ENCODE measurements at places on chromosomes 11 and 22.
A peak's percentile ranks its signal among the peaks of the same experiment; 100 is the strongest.

- DNase-seq, result no peak
These were observed 66.3 kb upstream of the NAV2 start for GRCh38 chr11:19646308-19646707.

DNA sequence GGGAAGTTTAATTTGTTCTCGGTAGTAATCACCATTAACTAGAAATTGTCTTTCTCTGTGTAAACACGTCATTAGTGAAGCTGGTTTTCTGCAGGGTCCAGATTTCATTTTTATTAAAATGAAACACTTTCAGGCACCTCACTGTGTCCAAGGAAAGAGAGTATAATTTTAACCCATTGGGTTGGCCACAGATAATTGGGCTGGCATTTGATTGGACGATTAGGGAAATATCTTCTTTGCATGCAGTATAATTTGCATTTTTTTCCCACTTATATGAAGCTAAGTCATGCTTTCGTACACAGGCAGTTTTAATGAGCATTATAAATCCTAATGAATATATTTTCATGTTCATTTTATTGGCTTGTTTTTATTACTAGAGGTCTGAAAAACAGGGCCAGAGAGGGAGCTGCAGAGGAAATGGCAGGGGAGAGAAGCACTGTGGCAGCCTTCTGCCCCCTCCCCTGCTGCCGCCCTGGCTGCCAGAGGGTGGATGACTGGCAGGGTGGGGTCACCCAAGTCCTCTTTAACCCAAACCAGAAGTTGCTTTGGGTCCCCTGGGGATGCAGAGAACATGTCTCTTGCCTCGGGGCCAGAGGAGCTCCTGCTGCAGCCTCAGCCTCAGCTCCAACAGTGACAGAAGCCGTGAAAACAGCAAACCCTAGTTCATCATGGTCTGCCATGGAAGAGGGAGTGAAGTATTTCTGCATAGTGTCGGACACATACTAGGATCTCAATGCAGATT, 93.9 kb downstream of the PKNOX2 start:
- no peak for DNase-seq

GRCh38 chr11:104329078-104329665, 165.2 kb upstream of the PDGFD start:
- no peak for DNase-seq

DNA sequence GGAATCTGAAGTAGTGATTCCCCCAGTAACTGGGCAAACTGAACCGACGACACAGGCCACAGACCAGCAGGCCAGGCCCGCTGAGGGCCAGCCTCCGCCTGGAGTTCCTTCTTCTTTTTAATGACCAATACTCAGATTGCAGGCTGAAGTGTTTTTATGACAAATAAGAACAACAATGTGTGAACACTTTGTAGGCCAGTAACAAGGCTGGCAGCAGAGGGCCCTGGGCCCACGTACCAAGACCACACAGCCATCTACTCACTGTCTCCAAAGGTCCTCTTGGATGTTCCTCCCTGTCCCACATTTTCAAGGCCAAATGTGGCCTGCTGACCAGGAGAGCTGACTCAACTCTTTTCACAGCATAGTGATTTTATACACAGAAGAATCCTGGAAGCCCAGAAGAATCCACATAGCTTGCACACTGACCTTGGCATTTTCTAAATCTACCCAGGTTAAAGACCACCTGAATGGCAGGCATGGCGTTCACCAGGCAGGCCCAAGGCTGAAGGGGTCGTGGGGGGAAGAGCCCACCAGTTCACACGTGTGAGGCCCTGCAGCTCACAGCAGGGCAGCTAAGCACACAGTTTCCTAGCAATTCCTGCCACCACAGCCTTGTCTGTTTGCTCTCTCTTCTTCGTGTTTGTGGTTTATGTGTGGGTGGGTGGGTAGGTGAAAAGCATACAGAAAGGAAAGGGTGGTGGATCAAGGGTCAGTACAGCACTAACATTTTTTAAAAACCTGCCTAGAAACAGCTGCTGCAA, 13.3 kb downstream of the SMCO4 start:
- DNase-seq, result peak; percentile 53

DNA sequence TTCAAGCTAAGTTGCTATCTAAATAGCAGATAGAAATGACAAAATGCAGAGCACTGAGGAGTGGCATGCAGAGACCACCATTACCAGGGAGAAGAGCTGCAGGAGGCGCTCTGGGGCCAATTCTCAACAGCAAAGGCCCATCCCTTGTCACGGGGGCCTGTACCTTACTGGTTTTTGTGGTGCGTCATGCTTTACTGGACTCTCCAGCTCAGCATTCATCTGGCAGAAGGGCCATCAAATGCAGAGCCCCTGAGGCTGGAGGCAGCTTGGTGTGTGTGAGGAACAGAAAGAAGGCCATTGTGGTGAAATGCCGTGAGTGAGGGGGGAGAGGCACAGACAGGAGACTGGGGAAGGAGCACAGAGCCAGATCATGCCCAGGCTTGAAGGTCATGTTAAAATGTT, 56.5 kb upstream of the NAV2 start:
- DNase-seq, result no peak

DNA sequence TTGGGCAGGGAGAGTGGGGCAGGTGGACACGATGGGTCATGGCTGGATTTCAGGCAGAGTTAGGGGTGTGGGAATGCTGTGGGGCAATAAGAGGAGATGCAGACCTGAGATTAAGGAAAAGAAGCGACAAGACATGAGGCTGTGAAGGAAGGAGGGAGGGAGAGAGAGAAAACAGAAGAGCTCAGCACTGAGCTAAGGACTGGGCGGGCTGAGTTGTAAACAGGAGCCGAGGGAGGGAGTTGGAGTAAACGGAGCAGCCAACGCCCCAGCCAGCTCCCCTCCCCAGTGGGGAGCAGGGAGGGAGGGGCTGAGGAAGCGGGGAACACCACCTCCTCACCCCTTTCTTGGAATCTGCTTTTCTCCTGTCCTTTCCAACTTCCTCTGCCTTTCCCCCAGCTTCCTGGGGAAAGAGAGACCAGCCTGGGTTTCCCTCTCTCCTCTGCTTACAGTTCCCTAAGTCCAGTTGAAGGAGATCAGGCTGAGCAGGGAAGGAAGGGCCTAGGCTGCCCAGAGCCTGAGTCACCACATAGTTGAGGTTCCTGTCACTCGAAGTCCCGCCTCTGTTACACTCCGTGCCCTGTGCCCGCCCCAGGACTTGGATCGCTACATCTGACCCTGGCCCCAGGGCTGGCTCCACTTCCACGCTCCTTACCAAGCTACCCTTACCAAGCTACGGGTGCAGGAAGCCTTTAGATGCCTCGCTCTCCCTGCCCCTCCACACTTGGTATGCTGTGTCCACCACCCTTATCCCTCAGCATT, 6.7 kb upstream of the AHNAK start:
- DNase-seq, result peak; percentile 94

DNA sequence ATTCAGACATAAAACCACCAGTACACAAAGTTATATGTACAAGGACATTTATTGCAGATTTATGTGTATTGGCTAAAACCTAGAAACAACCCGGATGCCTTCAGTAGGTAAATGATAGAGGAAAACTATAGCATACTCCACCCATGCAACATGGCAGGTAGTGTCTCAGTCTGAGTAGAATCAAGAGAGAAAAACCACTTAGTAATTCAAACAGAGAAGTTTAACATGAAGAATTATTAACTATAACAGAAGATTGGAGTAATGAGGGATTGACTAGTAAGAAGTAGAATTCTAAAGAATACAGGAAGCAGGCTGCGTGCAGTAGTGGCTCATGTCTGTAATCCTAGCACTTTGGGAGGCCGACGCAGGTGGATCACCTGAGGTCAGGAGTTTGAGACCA, 16.2 kb upstream of the SPTY2D1 start:
- no peak for DNase-seq

GRCh38 chr22:40345815-40346184, 500 bp upstream of the ADSL start:
- DNase-seq, result peak; percentile 60

- DNase-seq, result no peak
These were observed 41.7 kb upstream of the FGF3 start for GRCh38 chr11:69860796-69861445.

- no peak for DNase-seq
These were observed 11.6 kb upstream of the OOSP4B start for GRCh38 chr11:60005360-60005759.

DNA sequence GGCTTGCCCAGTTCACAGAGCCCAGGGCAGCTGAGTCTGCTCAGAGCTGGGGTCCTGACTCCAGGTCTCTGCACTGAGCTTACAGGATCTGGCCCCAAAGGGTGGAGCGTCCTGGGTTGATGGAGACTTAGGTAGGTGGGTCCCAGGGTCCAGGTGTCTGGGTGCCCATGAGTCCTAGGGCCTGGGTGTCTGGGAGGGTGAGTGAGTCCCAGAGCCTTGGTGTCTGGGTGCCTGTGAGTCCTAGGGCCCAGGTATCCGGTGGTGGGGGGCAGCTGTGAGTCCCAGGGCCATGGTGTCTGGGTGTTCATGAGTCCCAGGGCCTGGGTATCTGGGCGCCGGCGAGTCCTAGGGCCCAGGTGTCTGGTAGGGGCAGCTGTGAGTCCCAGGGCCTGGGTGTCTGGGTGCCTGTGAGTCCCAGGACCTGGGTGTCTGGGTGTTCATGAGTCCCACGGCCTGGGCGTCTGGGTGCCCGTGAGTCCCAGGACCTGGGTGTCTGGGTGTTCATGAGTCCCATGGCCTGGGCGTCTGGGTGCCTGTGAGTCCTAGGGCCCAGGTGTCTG, 1505.6 kb downstream of the BRD1 start:
- DNase-seq, result peak; percentile 25

DNA sequence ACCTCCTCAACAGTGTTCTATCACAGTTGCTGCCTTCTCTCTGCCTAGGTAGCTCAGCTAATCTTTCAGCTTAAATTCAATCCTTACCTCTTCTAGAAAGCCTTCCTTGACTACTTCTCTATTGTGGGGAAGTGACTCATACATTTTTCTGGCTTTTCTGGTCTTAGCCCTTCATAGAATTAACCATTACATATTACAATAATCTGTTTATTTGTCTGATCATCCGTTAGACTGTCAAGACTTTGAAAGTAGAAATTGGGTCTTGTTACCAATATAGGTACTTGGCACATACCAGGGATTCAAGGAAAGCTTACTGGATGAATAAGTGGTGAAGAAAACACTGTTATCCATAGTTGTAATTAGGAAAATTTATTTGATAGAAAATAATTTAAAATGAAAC, 89.6 kb downstream of the FANCF start:
- DNase-seq, result no peak

- no peak for DNase-seq
These were observed 130.9 kb downstream of the KIF18A start for GRCh38 chr11:27977031-27977430.

GRCh38 chr11:115364896-115365295, 139.3 kb downstream of the CADM1 start:
- DNase-seq, result no peak

GRCh38 chr11:65224930-65225278, 36.9 kb upstream of the POLA2 start:
- DNase-seq, result no peak

DNA sequence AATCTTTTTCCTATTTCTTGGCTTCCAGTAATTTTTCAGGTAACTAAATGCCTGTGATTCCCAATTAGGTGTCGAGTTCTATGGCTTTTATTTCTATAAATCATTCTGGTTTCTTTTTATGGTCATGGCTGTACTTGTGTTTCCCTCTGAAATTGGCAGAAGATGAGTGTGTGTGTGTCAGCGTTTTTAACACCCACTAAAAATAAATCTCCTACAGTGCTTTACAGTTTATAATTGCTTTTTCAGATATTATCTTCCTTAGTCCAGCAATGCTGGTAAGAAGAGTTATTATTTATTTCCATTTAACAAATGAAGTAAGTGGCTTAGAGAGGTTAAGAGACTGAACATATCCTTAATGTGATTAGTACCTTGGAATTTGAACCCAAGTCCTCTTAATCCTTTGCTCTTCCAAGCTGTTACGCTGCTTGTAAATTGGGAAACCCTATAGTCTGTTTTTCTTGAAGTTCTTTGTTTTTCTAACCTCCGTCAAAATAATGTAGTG, 125.2 kb downstream of the TEAD1 start:
- DNase-seq, result no peak

GRCh38 chr11:63672936-63673539, 1.9 kb upstream of the ATL3 start:
- no peak for DNase-seq

DNA sequence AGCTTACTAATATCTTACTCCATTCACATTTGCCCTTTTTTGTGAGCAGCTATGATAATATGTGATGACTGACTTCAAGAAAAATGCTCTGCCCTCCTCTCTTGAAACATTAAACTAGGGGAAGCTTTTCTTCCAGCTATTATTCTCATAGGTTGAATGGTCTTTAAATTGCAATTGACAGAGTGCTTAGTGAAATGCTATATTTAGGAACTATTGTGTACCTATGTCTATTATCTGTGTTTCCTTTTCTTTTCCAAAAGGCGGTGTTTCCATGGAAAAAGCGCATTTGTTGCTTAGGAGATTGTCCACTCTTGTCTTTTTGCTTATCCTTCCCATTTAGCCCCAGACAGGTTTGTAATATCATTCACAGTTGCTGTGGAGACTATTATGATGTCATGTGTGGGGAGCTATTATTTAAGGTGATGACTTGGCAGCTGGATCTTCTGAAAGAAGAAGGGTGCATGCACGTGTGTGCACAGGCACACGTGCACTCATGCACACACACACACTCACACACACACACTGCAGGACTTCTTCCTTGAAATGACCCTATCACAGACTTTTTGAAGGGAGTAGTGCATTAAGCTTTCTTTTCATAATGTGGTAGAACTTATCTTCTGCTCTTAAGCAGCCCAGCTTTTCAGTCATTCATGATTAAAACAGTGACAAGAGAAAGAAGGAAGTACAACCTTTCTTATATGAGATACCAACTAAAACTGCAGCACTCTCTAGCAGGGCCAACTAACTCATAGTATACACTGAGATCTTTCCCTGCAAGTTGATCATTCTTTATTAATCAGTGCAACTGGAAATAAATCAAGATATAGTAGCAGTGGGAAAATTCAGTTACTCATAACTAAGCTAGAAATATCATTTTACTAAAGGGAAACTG, 340.8 kb upstream of the MTNR1B start:
- no peak for DNase-seq

DNA sequence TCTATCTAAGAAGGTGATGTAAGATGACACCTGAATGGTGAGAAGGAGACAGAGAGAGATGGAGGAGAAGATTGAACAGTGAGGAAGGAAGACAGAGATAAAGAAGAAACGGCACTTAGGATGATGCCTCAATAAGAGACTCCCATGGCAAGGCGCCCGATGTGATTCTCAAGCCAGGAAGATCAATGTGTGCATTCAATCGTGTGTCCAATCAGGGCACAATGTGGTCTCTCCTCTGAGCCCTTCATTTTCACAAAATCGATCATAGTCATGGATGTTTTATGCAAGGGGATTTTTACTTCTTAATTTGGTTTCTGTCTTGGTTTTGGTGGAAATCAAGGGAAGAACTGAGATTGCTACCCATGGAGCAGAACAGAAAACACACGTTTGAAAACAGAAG, 19.9 kb upstream of the TMPRSS13 start:
- no peak for DNase-seq

Measured in psoas muscle (tissue), 8 donors.